ENCODE measurements at places on chromosomes 11 and 22.

DNA sequence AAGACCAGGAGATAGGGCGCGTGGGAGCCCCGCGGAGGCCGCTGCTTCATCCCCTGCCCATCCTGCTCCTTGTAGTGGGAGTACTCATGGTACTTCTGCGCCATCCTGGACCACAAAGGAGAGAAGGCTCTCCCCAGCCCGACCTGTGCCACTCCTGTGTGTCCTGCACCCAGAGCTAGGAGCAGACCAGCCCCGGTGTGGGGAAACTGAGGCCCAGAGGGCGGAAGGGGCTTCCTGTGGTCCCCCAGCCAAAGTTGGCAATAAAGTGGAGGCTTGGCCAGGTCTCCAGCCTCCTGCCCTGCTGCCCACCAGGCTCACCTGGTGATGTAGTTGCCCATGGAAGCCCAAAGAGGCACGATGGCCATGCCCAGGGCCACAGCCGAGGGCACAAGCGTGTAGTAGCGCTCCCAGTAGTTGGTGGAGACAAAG lies 4.7 kb downstream of the UNC93B1 start:
- DNase-seq, result no peak

- DNase-seq, result no peak
Measured at GRCh38 chr11:66112601-66113499, 42.8 kb downstream of the PACS1 start.

GRCh38 chr22:20989323-20990138 lies 7.4 kb downstream of the LZTR1 start:
- no peak for DNase-seq

DNA sequence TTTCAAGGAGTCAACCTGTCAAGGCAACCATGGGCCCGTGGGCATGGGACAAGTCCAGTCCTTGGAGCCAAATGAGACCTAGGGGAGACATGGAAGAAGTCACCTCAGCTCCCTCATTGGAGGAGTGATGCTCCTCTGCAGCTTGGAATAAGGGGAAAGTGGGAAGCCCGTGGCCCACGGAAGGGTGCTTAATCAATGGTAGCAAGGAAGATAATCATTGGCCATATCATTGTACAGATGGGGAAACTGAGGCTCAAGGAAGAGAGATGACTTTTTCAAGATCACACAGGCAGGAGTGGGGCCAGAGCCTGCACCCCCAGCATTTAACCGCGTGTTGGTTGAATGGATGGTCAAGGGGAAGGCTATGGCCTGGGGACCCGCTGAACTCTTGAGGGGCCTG lies 133.0 kb downstream of the OSBP2 start:
- DNase-seq, result no peak

DNA sequence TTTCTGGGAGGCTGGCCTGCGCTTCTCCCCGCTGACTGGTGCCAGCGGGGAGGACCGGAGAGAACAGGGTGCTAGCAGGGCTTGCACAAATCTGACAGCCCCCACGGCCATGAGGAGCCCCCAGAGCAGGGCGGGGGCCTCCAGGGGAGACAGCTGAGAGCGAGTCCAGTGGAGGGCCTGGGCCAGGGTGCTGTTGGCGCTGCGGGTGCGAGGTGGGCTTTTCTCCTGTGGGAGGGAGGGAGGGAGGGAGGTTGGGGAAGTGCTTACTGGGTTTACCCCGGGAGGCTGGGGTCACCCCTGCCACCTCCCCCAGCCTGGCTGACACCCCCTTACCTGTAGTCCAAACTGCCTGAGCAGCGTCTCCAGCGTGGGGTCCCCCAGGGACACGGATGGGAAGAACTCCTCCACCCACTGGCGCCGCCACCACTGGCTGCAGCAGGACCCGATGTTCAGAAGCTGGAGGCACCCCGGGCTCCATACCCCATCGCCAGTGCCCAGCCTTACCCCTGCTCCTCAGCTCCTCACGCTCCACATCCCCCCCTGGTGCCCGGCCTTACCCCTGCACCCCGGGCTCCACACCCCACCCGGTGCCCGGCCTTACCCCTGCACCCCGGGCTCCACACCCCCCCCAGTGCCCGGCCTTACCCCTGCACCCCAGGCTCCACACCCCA lies 3.9 kb downstream of the LMF2 start:
- DNase-seq, result no peak
